Mesenchymal stem cell (in vitro differentiated cells and primary cell): ENCODE measurements at places on chromosomes 16 and 17.

DNA sequence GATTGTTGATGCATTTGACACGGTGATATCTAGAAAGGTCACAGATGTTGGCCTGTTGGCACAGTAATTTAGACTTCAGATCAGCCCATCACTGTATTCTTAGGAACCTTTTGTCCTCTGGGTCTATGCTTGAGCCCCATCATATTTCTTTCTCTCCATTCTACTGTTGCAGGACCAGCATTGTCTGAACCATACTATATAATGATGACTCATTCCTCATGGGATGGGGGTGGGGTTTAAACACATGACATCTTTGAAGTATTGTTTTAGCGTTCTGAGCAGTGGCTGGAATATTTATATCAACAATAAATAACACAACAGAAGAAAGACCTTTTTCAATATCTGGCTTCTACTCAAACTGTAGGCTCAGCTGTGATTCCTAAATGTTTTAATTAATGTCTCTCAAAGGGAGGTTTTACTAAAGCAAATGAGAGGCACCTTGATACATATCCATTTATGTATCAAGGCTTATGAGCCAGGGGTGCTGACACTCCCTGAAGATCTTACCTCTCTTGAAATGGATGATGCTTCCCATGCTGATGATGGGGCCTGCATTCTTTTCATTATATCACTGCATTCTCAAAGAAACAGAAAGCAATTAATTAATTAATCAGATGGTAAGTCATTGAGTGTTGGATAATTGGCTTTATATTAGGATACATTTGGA lies 379.0 kb upstream of the GOT2 start:
- DNase-seq, result no peak

GRCh38 chr16:11797957-11798299 lies 870 bp upstream of the ZC3H7A start:
- no peak for DNase-seq

DNA sequence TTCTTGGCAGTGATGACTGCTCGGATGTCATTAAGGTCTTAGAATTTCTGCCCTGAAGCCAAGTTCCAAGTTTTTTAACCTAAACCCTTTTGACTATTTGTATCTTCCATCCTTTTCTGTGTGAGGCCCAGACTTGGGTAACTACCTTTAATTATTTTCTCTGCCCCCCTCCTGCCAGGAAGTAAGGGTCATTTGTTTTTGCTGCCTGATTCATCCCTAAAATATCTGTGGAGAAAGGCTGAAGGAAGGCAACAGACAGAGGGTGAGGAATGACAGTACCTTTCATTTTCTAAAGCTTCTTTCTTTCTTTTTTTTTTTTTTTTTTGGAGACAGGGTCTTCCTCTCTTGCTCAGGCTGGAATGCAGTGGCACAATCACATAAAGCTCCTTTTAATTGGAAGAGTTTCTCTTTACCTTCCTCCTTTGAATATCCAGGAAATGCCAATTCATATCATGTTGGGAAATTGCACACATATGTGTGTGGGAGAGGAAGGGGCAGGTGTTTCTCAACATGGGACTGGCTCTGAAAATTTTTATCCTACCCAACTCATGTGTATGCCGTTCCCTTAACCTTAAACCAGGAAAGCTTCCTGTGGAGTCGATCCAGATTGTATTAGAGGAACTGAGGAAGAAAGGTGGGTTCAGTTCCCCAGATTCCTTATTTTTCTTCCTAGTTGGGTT lies 957 bp downstream of the VPS25 start:
- DNase-seq, result no peak

DNA sequence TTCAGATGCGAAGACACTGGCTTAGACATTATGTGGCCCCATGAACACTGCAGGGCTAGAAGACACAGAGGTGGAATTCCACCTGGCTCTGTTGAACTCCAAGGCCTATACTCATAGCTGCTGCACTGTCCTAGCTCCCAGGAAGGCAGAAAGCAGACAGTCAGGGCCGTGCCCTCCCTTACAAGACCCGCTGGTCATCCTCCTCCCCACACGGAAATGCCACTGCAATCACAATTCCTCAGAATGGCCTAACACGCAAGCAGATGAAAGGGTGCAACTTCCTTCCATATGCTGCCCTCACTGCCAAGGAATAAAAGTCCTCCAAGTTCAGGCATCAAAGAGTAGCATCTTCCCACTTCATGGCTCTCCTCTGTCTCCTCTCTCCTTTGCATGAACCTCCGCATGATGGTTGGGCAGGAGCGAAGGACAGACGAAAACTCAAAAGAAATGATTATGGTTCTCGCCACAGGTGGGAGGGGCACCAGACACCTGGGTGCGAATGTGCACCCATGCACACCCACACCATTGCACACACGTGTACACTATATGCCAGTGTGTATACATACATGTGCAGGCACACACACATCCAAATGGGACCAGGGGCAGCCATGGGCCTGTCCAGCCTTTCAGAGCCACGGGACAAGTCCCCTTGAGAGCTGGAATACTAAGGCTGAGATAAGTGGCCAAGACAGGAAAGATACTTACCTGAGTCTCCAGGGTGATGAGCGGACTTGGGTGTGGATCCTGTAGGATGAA lies 113.3 kb downstream of the XYLT1 start:
- no peak for DNase-seq

DNA sequence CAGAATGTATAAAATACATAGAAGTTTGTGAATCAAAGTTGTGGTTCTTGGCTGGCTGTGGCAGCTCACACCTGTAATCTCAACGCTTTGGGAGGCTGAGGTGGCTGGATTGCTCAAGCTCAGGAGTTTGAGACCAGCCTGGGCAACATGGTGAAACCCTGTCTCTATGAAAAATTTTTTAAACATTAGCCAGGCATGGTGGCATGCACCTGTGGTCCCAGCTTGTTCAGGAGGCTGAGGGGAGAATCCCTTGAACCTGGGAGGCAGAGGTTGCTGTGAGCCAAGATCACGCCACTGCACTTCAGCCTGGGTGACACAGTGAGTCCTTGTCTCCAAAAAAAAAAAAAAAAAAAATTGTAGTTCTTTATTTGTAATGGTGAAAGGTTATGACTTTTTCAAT lies 13.8 kb upstream of the APPBP2 start:
- DNase-seq, result no peak

DNA sequence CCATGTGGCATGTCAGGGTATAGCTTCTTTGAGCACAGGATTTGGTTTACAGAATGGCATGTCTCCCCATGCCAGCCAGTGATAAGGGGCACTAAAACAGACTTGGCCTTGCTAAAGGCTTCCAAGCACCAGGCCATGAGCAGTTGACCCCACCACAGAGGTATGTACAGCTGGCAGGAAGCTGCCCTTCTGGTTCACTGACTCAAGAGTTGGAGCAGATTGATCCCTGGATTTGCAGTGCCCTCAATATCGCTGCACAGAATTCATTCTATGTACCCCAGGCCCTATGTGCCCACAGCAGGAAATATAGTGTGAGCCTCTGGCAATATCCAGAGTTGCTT lies 24.3 kb downstream of the HLF start:
- no peak for DNase-seq

DNA sequence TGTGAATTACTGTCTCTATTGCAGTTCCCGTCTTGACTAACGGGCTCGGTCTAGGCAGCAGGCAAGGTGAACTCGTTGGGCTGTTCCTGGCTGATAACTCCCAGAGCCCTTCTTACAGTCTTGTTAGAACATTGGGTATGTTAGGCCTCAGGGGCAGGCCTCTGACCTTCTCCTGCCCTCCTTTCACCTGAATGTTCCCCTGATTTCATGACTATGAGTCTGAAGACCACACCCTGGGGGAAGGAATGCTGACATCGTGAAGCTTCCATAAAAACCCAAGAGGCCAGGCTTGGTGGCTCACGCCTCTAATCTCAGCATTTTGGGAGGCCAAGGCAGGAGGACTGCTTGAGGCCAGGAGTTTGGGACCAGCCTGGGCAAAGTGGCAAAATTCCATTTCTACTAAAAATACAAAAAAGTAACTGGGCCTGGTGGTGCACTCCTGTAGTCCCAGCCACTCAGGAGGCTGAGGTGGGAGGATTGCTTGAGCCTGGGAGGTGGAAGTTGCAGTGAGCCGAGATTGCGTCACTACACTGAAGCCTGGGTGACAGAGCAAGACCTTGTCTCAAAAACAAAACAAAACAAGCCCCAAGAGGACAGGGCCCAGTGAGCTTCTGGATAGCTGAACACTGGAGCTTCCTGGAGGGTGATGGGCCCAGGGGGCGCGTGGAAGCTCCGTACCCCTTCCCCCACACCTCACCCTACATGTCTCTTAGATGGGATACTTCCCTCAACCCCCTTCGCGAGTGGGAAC lies 47.8 kb upstream of the FBXO47 start:
- DNase-seq, result no peak

- peak; percentile 80 for DNase-seq
Observed at GRCh38 chr17:5587438-5588032, 3.2 kb upstream of the NLRP1 start.

GRCh38 chr16:84924331-84925091 lies 86.8 kb downstream of the ZDHHC7 start:
- DNase-seq, result no peak

DNA sequence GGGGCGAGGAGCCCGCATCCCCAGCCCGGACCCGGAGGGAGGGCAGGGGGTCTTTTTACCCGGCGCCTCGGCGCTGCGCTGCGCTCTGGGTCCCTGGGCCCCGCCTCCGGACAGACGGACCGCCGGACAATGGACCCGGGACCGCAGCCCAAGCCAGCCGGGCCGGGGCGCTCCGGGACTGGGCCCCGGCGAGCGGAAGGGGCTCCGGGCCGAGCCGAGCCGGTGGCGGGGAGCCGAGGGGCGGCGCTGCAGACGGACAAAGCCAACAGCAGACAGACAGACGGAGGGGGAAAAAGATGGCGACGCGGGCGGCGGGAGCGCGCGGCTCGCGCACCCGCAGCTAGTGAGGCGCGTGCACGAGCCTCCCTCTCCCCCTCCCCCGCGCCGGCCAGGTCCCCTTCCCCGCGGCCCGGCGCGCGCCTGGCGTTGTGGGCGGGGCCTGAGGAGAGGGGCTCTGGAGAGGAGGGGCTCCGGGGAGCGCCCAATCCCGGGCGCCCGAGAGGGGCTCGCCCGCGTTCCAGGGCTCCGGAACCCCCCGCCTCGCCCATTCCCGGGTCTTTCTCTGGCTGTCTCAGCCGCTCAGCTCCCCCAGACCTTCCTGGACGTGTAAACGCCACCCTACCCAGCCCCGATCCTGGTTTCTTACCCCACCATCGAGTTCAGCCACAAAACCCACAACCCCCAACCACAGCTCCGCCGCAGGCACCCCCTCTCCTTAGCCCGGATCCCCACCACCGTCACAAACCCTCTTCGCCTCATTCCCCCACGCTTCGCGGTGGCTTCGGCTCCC lies at the start of gene ZNF821:
Gene ZNF821, minus strand, starts transcription at position 334 of the 790 bp plus-strand sequence. CDS start 4,236 bp downstream, outside the sequence.
- DNase-seq, result peak; percentile 81

DNA sequence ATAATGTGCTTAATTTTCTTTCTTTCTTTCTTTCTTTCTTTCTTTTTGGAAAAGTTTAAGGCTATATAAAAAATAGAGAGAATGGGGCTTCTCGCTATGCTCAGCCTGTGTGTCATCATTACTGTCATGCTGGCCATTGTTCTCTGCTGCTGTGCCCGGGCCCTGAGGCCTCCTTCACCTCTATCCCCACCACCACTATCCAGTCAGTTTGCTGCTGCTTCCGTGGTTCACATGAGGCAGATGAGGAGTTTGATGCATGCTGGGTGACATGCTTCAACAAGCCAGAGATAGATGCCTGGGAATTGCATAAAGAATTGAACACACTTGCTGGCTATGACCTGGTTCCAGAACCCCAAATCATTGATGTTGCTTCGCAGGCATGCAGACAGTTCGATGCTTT lies 36.3 kb downstream of the PITPNC1 start:
- no peak for DNase-seq

DNA sequence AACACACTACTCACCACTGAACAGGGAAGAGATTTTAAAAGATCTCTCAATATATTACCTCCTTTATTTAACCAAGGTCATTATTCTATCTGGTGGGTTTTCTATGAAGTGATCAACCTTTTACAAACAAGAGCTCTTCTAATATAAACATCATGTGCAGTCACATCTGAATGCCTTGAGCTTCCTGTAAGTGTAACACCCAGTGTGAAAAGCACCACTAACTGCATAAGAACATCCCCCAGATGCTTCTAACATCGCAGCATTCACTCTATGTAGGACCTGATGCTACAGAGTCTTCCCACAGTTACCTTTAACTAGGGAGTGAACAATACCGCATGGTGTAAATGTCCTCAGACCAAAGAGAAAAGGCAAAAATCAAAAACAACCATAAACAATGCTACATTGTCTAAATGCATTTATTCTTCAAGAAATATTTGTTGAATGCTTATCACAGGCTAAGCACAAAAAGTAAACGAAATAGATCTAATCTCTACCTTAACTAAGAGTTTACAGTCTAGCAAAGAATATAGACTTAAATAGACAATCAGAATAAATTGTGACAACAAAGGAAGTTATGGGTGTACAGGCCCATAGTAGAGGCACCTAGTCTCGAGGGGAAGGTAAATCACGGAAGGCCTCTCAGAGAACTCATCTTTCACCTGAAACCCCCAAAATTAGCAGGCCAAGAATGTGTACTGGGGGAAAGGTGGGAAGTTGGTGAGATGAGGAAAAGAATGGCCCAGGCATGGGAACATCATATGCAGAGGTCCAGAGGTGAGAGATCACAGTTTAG lies 16.2 kb downstream of the SKAP1 start:
- no peak for DNase-seq

GRCh38 chr17:36057911-36058310 lies 6.2 kb upstream of the CCL18 start:
- DNase-seq, result no peak

DNA sequence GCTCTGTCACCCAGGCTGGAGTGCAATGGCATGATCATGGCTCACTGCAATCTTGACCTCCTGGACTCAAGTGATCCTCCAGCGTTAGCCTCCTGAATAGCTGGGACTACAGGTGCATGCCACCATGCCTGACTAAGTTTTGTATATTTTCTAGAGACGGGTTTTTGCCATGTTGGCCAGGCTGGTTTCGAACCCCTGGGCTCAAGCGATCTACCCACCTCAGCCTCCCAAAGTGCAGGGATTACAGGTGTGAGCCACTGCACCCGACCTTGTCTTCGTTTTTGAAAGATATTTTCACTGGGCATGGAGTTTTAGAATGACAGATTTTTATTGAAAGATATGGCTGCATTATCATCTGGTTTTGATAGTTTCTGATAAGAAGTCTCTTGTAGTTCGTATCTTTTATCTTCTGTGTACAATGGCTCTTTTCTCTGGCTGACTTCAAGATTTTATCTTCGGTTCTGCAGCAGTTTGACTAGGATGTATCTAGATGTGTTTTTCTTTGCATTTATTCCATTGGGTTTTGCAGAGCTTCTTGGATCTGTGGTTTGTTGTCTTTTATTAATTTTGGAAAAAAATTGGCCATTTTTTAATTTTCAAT lies 14.6 kb downstream of the ADGRG5 start:
- DNase-seq, result no peak
